Left forelimb (tissue), 1 donor: ENCODE measurements at places on chromosomes 3 and 15.

GRCh38 chr3:42088803-42089530, 2.2 kb upstream of the TRAK1 start:
- no peak for DNase-seq

DNA sequence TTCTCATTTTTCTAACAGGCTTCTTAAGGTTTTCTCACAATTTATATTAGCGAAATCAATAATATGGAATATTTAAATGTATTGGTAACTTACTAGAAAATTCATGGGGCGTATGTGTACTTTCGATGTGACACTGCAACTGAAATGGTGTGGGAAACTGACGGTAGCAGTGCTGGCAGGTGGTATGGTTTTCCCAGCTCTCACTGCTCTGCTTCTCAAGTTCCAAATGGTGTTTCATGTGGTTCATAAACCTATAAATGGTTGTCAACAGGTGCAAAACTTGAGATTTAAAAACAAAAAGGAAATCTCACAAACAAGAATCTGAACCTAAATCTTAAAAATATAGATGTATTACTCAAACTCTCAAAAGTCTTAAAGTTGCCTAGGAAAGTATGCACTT, 54.7 kb downstream of the ZNF280D start:
- no peak for DNase-seq

DNA sequence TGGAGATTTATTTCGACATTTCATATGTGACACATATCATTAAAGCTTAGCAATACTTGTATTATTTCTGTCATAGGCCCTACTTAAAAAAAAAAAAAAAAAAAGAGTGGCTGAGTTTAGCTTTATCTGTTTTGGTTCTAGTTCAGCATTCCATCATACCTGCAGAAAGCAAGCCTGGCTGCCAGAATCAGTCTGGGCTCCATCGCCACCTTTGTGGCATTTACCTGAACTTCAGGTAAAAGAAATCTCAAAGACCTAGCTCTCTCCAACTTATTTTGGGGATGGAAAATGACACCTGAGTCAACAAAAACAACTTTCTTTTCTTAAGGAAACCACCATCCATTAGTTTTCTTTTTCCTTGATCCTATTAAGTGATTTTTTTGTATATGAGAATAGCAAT, 82.1 kb downstream of the NEK10 start:
- DNase-seq, result no peak

- DNase-seq, result no peak
These were observed 340.6 kb downstream of the SOX2 start for GRCh38 chr3:182052332-182052731.

GRCh38 chr3:178826435-178827123, 245.0 kb downstream of the ZMAT3 start:
- DNase-seq, result no peak

GRCh38 chr3:67601919-67602608, 52.3 kb downstream of the SUCLG2 start:
- DNase-seq, result no peak

- DNase-seq, result no peak
These were observed 163.3 kb upstream of the IL12A start for GRCh38 chr3:159825216-159825854.

- DNase-seq, result no peak
These were observed 10.9 kb downstream of the AMOTL2 start for GRCh38 chr3:134363381-134363755.

- DNase-seq, result no peak
These were observed 44.0 kb downstream of the RHCG start for GRCh38 chr15:89452330-89452836.

DNA sequence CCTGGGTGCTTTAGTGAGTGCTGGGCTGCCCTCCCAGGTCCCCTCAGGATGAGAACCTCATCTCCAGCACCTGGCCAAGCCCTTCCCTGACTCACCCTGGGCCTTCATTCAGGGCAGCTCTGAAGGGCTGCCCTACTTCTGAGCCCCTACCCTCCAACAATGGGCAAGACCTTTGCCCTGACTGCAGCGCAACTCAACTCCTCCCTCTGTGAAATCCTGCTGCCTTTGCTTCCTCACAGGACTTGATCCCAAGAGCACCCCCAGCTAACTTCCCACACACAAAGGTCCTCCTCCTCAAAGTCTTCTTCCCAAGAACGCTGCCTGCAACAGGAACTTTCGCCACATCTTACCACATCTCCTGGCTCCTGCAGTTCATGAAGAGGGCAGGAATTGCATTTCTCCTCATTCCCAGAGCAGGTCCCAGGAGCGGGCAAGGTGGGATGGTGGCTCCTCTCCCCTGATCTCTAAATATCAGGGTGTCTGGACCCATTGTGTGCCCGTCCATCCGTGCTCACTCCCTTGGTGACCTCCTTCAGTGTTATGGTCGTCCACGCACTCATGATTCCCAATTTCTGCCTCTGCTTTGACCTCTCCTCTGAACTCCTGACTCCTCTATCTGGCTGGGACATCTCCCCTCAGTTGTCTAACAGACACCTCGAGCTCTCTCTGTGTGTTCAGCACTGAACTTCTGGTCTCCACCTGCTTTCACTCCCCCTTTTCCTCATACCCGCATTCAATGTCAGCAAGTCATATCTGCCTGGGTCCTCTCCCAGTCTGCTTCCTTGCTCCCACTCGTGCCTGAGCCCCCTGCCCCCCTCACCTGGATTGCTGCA, 4.5 kb upstream of the SSUH2 start:
- no peak for DNase-seq

- DNase-seq, result no peak
These were observed 50.3 kb upstream of the SPRED1 start for GRCh38 chr15:38202361-38202760.

DNA sequence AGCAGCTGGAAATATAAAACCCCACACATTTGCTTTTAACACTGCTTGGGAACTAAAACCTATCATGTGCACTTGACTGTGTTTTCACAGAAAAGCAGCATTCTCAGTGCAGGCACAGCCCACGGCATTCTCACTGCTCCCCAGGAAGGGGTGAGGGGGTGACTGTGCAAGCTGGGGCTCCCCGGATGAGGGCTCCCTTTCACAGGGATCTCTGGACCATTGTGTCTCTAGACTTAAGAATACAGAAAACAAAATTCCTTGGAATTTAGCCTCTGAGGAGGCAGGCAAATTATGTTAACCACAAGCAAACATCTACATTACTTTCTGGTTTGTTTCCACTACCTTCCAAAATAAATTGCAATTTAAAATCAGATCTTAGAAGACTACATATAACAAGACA, 100.3 kb downstream of the FSIP1 start:
- no peak for DNase-seq

DNA sequence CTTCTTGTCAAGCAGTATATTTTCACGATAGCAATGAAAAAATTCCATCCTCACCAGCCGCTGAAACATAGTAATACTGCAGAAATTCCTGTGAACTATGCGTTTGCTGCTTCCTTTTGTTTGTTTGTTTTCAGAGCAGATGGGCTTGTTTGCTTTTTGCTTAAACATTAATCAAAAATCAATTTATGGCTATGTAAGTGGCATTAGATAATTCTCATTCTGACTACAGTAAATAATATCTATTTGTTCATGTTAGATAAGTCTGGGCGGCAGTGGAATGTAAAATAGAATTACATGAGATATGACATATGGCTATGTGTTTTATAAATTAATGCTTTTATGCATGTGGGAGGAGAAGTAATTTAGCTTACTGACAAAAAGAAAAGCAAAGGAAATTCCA, 163.7 kb downstream of the PGPEP1L start:
- no peak for DNase-seq

GRCh38 chr15:44713006-44713966, 2.0 kb downstream of the B2M start:
- no peak for DNase-seq

- DNase-seq, result no peak
These were observed 94.3 kb upstream of the CHMP2B start for GRCh38 chr3:87132801-87133200.

- DNase-seq, result no peak
These were observed 19.4 kb upstream of the ADAMTS7 start for GRCh38 chr15:78830514-78831228.

DNA sequence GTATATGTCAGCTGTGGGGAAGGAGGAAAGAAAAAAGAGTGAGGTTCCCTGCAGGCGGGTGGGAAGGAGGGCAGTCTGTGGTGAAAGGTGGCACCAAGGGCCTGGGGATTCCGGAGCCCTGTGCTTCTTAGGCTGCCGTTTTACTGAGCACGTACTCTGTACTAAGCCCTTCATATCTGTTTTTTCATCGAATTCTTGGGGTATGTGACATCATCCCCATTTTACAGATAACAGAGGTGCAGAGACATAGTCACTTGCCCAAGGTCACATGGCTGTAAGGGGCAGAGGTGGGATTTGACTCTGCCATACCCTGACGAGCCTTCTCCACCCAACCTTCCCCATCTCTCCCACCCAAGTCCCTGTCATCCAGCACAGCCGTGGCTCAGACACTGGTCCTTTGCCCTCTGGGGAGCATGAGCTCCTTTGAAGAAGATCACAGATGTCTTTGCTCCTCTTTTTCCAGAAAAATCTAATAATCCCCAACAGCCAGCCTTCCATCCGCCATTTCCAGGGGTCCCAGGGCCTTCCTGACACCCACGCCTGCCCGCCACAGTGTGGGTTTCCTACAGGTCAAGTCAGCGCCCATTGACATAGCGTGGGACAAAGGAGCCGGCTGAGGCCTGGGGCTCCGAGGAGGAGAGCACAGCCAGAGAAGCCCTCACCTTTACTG, 24.2 kb downstream of the CYP11A1 start:
- peak; percentile 18 for DNase-seq

- no peak for DNase-seq
These were observed 68.9 kb upstream of the STXBP5L start for GRCh38 chr3:120839120-120839519.

DNA sequence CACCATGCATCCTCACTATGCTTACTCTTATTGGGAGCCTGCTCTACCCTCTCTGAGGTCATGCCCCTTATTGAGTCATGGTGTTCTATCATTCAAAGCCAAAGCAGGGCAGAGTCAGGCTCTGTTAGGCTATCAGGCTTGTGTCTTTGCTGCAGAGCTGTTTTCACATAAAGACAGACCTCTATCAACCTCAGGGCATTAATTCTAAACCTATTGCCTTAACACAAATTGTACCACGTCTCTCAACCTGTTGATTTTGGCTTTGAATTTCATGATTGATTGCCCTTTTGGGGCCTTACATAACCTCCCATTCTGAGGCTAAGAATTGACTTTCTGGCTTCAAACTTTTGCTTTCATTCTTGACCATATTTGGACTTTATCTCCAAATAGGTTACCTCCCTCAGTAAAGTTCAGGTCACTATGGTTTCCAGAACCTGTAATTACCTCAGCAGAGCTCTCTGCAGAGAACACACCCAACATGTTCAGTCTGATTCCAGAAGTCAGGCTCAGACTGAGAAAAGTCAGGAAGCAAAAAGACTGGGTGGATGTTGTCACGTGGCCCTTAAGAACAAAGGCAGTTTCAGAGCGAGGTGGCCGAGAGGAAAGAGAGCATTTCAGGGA, 221.4 kb upstream of the NANOGP8 start:
- DNase-seq, result no peak

DNA sequence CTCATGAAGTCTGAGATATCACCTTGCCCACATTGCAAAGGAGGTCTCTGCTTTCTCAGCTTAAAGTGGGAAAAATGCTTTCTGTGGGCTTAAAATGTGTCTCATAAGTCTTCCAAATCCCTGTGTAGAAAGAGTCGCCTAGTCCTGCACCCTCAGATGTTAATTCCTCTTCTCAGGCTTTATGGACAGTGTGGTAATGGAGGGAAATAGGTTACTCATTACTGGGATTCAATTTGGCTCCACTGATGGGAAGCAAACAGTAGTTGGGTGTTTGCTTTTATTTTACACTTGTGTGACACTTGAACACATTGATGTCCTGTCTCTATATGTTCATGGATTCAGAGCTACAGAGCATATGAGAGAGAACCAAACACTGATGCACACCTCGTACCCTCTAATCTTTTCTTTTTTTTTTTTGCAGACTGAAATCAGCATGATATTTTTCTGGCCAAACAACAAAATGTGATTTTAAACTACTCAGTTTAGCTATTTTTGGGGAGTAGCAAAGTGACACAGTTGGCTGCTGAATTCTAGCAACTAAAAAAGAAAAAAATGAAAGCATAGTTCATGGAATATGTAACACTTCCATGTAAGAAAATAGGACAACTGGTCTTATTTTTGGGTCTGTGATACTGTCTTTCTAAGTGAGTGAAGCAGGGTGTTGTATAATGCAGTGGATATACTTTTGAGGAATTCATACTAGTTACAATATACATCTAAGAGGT, 8.6 kb downstream of the PTPRG start:
- no peak for DNase-seq

- DNase-seq, result no peak
These were observed 848.9 kb upstream of the CADM2 start for GRCh38 chr3:84109911-84110310.

DNA sequence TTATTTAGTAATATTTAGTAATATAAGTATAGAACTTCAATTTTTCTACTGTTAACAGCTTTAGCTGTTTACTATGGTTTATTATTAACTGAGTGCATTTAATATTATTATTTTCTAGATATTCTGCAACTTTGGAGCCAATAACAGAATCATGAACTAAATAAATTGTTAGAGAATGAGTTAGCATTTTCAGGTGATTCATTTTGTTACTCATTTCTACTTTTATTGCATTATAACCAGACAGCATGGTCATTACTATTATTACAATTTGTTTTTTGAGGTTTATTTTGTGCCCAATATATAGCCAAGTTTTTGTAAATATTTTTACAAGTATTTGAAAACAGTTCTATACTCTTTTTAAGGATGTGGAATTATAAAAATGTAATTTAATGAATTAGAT, 279.6 kb downstream of the SQOR start:
- DNase-seq, result no peak

DNA sequence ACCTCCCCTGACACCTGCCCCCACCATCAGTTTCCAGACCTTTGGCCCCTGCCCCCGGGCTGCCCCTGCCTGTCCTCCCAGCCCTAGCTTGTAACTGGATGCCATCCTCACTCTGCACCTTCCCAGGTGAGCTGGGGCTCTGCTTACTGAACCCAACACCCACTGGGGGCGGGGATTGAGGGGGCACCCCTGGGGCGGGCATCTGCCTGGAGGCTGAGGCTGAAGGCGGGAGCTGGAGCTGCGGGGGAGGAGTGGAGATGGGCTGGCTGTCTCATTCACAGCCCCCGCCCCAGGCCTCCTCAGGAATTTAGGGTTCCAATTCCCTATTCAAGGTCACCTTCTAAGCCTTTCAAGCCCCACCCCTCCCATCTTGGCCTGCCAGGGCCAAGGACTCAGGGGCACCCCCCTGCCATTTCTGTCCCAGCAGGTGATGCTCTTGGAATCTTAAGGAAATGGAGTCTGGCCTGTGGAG, 17.7 kb downstream of the PIF1 start:
- DNase-seq, result no peak

GRCh38 chr15:79086814-79087213, 3.8 kb downstream of the RASGRF1 start:
- peak; percentile 44 for DNase-seq

GRCh38 chr3:170572665-170573253, 13.1 kb downstream of the SLC7A14 start:
- no peak for DNase-seq

DNA sequence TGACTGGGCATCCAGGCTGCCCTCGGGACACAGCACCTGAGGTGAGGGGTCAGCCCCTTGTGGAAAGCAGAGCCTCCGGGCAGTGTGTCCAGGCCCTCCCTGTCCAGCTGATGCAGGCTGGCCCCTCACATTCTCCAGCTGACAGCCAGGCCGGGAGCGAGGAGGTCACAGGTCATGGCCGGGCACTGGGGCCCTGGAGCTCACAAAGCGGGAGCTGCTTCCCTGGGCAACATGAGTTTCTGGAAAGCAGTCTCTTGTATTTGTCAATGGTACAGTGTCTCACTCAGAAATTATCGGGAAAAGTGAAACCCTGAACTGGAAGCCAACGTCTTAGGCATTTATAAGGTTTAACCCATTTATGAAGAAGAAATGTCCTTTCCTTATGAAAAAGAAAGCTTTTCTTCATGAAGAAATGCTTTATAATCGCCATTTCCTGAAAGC, 118.5 kb downstream of the OPA1 start:
- no peak for DNase-seq
